ENCODE measurements at places on chromosomes 1 and 21. TPM values are rescaled to one million over a fixed set of nuclear protein-coding genes. Genes with fewer than 3 reads are reported as not detected.

ZBTB21 gene
- total RNA-seq, result 16.9 TPM

SPRR2F gene
- total RNA-seq, result not detected

SPRR1A gene
- not detected for total RNA-seq

MTMR11 gene
- 15.1 TPM for total RNA-seq

PLPPR4 gene
- total RNA-seq, result 8.8 TPM

OR2T33 gene
- total RNA-seq, result not detected

SLFNL1 gene
- 0.65 TPM for total RNA-seq

CCDC27 gene
- not detected for total RNA-seq

SELENBP1 gene
- total RNA-seq, result 51.8 TPM

SCAF4 gene
- 12.2 TPM for total RNA-seq

AVPR1B gene
- total RNA-seq, result not detected

HSD11B1 gene
- total RNA-seq, result not detected

CLDN17 gene
- total RNA-seq, result not detected

SPATA1 gene
- total RNA-seq, result 2.3 TPM

ITLN2 gene
- not detected for total RNA-seq

GPR153 gene
- total RNA-seq, result 15.1 TPM

TPTE gene
- total RNA-seq, result not detected

VHLL gene
- total RNA-seq, result not detected

OR2L8 gene
- total RNA-seq, result 0.97 TPM

DDR2 gene
- 472 TPM for total RNA-seq

SLC39A1 gene
- total RNA-seq, result 123 TPM

LCE1F gene
- total RNA-seq, result not detected

ACP6 gene
- 5.7 TPM for total RNA-seq

NHLH1 gene
- total RNA-seq, result 0.12 TPM

KIF14 gene
- 1.7 TPM for total RNA-seq

CNN3 gene
- 294 TPM for total RNA-seq

SIK1 gene
- 2.6 TPM for total RNA-seq

FLG2 gene
- not detected for total RNA-seq

KPRP gene
- not detected for total RNA-seq

S1PR1 gene
- total RNA-seq, result 7.6 TPM

ASPM gene
- 3.9 TPM for total RNA-seq

B4GALT2 gene
- total RNA-seq, result 131 TPM

SLAMF7 gene
- not detected for total RNA-seq

PTGER3 gene
- 14.8 TPM for total RNA-seq

PIGC gene
- total RNA-seq, result 18.5 TPM

TMOD4 gene
- 1.6 TPM for total RNA-seq

SLC1A7 gene
- total RNA-seq, result not detected

All from hair follicle dermal papilla cell (primary cell).